ENCODE measurements at places on chromosomes 5 and 9.

- DNase-seq, result no peak
These were observed 160.9 kb downstream of the FOCAD start for GRCh38 chr9:20844916-20845315.

DNA sequence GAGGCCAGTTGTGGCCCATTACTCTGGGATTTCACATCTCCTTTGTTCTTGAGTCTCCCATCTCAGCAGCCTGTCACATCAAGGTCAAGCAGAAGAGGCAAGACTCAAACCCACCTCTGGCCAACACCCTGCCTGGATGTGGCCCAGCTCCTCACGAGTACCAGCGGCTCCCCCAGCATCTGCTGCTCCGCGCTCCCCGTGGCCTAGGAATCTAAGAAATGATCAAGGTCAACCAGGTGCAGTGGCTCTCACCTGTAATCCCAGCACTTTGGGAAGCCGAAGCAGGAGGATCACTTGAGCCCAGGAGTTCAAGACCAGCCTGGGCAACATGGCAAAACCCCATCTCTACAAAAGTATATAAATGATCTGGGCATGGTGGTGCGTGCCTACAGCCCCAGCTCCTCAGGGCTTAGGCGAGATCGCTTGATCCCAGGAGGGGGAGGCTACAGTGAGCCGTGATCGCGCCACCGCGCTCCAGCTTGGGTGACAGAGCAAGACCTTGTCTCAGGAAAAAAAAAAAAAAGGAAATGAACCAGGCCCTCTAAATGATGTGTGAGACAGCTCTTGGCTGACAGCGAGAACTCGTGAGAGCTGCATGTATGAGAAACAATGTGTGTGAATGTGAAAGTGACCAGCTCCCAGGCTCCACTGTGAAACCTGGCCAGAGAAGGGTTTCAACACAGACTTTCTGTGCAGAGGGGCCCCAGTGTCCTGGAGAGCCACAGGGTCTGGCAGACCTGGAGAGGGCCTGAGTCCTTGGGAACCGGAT, 61.6 kb upstream of the ANGPTL2 start:
- DNase-seq, result no peak

DNA sequence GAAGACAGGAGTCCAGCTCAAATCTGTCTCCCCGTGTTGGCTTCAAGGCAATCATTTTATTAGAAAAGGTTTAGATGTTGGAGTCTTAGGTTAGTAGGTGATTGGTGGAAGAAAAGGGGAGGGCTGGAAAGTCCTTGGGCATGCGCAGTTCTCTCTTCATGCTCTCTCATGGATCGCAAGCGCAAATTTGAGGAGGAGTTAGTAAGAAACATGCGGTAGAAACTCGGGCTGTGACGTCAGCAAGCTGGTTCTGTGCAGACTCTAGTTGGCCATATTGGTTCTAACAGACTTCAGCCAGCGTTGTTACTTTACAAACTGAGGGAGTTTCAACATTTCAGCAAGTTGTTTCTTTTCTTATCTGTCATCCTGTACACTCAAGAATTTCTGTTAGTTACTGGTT, 392.2 kb downstream of the CDK5RAP2 start:
- DNase-seq, result no peak

- DNase-seq, result no peak
These were observed 159.6 kb downstream of the ACTL7B start for GRCh38 chr9:108696156-108696555.

DNA sequence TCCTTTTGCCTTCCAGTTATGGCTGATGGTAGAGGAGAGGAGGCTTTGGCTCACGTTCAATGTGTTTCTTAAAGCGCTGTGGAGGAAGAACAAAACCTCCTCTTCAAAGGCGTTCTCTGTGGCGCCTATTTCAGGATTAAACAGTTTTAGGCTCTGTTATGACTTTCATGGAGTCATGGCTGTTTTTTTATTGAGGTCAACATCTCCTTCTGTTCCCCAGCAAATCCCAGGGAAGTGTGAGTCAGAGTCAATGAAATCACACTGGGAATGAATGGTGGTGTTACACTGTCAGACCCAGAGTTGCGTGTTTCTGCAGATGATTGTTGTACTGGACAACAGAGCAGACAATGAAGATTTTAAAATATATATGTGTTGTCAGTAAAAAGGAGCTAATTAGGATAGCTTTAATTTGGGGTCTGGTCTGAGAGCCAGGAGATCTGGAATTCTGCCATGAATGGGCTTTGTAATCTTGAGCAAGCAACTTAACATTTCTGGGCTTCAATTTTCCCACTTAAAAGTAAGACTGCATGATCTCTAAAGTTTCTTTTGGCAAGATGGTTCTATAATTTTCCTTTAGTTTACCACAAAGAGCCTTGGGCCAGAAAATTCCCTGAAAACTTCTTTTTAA, 240.7 kb downstream of the CSNK1G3 start:
- DNase-seq, result no peak

DNA sequence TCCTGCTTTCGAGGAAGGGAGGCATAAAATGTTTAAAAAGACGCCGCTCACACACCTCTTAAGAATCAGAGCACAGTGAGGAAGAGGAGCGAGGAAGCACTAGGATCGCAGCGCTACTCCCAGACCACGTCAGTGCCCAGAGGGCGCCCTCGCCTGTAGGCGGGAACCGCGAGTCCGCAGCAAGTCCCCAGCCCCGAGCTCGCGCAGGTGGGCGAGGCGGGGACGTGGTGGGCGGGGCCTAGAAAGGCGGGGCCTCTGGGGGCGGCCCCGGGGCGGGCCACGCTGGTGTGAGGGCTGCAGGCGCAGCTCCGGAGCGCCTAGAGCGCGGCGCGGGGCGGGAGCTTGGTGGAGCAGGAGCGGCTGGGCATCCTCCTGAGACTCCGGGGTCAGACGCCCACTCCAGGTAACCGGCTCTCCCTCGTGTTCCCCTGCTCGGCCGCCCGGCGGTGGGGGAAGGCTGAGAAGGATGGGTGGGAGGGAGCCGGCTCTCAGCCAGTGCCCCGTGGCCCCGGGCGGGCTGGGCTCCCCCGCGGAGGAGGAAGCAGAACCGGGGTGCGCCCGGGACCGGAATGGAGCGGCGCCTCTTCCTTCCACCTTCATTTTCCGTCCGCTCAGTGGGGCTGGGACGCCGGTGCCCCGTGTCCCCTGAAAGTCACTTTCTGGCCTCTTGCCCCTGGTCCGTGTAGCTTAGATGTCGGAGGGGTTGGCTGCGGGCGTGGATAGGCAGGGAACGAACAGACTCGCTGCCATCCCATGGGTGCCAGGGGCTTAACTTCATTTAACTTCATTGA, at the start of gene GCNT1:
Gene GCNT1, plus strand, starts transcription at position 280 of the 791 bp plus-strand sequence. CDS start 43,200 bp downstream, outside the sequence.
- DNase-seq, result peak; percentile 57

DNA sequence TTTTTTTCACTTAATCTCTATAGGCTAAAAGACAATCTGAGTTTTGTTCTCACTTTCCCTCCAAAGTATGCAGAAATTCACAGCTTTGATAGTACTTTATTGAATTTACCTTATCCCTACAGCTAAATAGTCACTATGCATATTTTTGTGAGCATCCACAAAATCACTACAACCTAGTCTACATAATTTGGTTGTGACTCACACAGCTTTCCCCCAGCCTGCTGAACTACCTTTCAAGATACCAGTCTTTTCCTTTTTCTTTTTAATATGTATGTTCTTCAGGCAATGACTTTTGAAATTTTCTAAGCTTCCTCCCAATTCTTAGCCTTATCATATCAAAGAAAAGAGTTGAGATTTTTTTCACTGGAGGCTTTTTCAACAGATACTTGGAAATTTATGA, 347.3 kb upstream of the CDH6 start:
- DNase-seq, result no peak

GRCh38 chr5:162956570-162956969, 480.8 kb upstream of the CCNG1 start:
- no peak for DNase-seq

DNA sequence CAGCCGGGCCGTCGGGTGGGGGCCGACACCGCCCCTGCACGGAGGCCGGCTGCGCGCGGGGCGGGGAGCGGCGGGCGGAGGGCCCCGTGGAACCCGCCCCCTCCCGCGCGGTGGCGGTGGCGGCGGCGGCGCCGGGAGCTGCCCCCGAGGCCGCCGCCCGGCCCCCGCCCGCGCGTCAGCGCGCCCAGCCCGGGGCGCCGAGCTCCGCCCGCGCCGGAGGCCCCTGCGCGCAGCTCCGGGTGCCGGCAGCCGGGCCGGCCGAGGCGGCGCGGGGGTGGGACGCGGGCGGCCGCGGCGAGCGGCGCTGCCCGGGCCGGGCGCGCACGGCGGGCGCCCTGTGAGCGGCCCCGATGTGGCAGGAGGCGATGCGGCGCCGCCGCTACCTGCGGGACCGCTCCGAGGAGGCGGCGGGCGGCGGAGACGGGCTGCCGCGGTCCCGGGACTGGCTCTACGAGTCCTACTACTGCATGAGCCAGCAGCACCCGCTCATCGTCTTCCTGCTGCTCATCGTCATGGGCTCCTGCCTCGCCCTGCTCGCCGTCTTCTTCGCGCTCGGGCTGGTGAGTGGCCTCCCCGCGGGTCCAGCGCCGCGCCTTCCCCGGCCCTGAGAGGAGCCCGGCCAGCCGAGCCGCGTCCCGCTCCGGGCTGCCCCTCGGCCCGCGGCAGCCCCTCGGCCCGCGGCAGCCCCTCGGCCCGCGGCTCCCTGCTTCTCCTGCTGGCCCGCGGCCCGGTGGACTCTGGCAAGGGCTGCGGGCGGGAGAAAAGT, at the start of gene ADCY2:
Gene ADCY2, plus strand, starts transcription at position 192 of the 766 bp plus-strand sequence. Its CDS starts 159 bp downstream, at position 351.
- no peak for DNase-seq

- DNase-seq, result peak; percentile 77
These were observed at the start of gene HBEGF for GRCh38 chr5:140346348-140347221. Gene HBEGF, minus strand, starts transcription at chr5:140346603. Its CDS starts 275 bp downstream, at chr5:140346328.

- no peak for DNase-seq
These were observed 1151.8 kb downstream of the CDH12 start for GRCh38 chr5:21701317-21701716.

Data from cortex of kidney (tissue), 1 donor.